Pons (tissue), 1 donor: ENCODE measurements at places on chromosomes 3 and 15.

- DNase-seq: no peak
Measured at GRCh38 chr3:124599147-124599765, 131.0 kb upstream of the UMPS start.

- DNase-seq: no peak
Measured at GRCh38 chr15:75809986-75810750, 33.1 kb upstream of the UBE2Q2 start.

GRCh38 chr3:116165641-116166040 is 279.6 kb downstream of the LSAMP start:
- DNase-seq: no peak

- DNase-seq: no peak
Measured at GRCh38 chr3:161420746-161421145, 49.4 kb upstream of the SPTSSB start.

- DNase-seq: no peak
Measured at GRCh38 chr3:20140881-20141280, 45.1 kb downstream of the SGO1 start.

DNA sequence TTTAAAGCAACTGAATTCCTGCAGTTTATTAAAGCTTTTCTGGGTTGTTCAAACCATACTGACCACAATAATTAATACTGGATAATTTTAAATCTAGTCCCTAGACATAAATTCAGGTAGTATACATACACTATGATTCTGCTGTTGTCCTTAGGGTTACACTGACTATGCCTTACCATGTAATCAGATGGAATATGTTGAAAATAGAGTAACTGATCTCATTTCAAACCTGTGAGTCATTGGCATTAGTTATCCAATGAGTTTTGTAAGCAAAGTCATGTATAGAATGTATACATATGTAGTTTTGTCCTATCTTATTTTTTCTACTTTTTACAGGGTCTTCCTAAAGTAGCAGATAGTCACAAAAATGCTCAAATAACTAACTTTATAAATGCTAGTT is 517.1 kb upstream of the CCDC54 start:
- no peak for DNase-seq

DNA sequence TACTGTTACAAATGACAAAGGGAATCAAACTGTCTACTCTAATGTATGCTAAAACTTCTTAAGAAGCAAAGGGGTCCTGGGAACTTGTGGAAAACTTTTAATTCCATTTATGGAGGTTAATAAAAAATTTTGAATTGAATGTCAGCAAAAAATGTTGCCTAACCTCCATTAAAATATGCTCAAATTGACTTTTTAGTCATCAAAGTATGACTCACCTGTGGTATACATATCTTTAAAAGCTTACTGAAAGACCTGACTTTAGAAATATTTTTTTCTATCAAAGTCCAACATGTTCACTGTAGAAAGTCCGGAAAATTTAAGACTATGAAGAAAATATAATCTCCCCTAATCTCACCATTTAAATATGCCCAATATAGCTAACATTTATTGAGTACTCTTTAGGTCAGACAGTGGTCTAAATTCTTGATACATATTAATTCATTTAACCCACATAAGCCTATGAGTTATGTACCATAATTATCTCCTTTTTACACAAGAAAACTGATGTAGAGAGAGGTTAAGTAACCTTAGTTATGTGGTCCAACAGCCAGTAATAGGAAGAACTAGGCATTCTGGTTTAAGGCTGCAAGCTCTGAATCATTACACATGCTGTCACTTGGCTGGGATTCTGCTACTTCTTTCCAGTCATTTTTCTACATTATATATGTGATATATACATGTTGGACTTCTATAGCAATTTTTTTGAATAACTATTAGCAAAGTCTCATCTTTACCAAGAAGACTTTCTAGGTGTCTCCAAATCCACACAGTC is 83.6 kb downstream of the PDZRN3 start:
- no peak for DNase-seq

DNA sequence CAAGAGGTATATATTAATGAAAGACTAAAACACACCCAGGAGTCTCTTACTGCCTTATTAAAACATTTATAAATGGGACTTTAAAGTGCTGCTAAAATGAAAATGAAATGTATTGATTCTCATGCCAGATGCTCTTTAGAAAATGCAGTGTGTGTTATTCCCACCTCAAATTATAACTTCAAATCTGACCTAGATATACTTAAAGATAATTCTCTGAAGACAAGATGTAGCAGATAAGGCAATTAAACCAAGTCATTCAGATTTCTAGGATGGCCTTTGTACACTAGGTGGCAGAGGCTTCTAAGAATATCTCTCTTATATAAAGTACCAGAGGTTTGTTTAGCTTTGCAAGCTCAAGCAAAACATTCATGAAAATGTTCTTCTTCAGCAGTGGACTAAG is 26.9 kb upstream of the GOLGA8B start:
- peak; percentile 11 for DNase-seq

- peak; percentile 51 for DNase-seq
Measured at GRCh38 chr3:69563981-69564380, 175.3 kb upstream of the MITF start.

DNA sequence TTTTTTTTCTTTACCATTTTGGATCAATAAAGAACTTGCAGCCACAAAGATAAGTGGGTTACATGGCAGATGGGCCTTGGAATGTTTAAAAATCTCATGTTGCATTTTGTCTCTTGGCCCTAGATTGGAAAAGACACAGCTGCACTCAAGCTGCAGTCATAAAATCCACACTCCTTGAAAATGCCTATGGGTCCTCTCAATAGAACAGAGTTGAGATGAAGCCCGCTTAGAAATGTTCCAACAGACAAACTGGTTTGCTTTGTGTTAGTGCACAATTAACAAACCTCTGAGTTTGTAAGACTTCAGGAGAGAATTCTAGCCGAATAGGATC is 401.2 kb upstream of the CDIN1 start:
- DNase-seq: no peak

GRCh38 chr3:121796970-121797369 is 37.9 kb downstream of the IQCB1 start:
- DNase-seq: no peak

- DNase-seq: no peak
Measured at GRCh38 chr3:13009946-13010315, 63.3 kb downstream of the IQSEC1 start.

DNA sequence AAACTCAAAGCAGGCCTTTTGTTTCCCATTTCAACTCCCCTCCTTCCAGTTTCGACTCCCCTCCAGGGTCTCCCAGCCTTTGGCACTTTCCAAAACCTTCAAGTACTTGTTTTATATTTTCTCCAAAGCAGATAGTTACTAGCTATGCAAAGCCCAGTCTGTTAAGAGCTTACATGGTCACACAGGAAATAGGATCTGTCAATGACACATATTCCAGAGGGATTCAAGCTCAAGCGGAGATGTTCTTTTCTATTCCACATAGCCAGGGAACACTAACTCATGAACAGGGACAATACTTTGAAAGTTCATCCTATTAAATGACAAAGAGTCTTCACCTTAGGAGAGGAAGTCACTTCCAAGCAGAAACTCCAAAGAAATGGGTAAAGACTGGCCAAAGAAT is 18.6 kb downstream of the SUCLG2 start:
- no peak for DNase-seq

DNA sequence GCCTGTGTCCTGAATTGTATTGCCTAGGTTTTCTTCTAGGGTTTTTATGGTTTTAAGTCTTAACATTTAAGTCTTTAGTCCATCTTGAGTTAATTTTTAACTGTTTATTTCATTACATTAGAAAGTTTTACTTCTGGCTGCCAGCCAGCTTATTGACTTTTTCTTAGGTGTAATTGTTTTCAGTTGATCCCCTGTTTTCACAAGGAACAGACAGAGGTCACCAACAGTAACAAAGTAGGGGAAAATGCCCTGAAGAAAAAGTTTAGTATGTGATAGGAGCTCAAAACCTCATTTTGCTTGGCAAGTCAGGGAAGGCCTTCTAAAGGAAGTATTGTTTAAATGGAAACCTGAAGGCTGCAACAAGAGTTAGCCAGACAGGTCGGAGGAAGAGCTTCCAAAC is 10.4 kb downstream of the WDR48 start:
- no peak for DNase-seq

- no peak for DNase-seq
Measured at GRCh38 chr3:115667738-115668065, 44.4 kb downstream of the GAP43 start.

DNA sequence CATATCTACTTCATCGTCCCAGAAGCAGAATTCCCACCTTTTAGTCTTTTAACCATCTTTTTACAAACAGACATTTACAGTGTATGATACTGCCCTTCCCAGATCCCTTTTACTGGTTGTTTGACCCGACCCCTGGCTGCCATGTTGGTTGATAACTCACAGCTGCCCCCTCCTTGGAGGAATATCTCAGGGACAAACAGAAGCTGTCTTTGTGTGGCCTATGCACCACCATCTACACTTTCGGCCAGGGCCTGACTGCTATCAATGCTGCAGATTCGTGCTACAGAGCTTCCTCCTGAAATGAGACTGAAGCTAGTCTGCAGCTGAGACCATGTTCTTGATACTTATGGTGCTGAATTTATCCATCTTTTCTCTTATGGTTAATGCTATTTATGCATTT is 6.6 kb upstream of the POLQ start:
- DNase-seq: no peak

DNA sequence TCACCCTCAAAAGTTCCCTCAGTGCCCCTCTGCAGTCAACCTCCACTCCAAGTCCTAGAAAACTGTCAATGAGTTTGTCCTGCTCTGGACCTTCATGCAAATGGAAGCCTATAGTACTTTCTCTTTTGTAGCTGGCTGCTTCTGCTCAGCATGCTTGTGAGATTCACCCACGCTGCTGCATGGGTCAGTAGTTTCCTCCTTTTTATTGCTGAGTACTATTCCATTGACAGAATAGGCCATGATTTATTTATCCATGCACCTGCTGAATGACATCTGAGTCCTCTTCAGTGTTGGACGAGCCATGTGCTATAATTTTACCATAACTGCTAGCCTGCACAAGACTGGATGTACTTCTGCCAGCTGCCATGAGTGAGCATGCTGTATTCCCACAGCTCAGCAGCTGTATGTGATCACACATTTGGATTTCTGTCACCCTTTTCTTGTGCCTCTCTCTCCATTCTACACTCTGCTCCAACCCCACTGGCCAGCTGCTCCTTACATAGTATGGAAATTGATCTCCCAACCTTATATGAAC is 26.3 kb downstream of the CDCP1 start:
- DNase-seq: no peak

GRCh38 chr3:61990327-61991027 is 382.9 kb downstream of the FEZF2 start:
- no peak for DNase-seq

GRCh38 chr3:156587760-156588069 is 32.8 kb upstream of the SSR3 start:
- no peak for DNase-seq

- DNase-seq: no peak
Measured at GRCh38 chr3:124653797-124654469, 76.3 kb upstream of the UMPS start.

DNA sequence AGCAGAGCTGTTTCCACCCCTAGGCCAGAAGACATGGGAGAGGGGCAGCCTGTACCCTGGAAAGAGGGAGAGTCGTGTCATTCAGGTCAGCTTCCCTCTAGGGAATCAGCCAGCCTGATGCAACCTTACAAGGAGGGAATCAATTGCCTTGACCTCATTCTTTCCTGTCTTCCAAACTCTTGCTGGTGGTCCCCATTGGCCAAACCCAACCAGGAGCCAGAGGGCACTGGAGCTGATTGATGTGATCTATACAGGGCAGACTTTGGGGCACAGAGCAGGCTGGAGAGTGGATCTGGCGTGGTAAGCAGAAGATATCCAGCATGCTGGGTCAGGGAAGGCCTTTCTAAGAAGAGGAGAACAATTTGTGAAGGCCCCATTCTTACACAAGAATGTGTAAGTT is 19.1 kb upstream of the MAGEF1 start:
- no peak for DNase-seq

GRCh38 chr3:46693038-46693891 is at the start of gene ALS2CL:
ALS2CL (minus strand) TSS chr3:46693679; CDS start chr3:46689440, 4,239 bp downstream.
- DNase-seq: no peak

DNA sequence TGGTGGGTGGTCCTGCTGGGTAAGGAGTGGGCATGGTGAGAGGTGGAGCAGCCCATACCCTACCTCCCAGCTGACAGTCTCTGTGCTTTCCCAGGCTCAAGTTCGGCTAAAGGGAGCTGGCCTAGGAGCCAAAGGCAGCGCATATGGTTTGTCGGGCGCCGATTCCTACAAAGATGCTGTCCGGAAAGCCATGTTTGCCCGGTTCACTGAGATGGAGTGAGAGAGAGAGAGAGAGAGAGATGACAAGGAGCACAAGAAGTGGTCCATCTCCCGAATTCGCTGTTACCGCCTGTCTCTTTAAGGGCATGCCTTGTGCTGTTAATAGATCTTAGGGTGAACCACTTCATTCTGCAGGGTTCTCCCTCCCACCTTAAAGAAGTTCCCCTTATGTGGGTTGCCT is 29.5 kb downstream of the RBM5 start:
- DNase-seq: no peak

DNA sequence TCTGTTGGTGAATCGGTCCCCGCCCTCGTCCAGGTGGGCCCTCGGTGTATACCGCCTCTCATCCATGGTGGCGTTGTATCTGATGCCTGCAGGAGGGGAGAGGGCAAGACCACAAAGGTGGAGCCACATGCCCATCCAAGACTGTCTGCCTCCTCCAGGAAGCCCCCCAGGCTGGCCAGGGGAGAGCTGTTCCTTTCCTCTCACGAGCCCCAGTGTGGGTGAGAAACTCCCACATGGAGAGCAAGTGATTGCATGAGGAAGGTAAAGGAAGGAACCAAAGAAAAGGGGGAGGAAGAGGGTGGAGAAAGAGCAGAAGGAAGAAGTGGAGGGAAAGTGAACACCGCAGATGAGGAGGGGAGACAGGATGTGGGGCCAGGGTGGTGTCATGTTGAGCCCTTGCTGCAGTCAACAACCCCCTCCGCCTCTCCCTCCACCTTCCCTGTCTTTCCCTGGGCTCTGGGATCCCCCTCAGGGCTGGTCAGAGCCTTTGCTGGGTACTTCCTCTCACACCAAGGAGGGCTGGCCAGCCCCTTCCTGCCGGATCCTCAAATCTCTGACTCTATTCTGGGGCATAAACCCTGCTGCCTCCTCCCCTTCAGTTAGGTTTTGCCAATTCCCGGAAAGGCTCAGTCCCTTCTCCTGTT is 49.3 kb downstream of the FEM1B start:
- no peak for DNase-seq

DNA sequence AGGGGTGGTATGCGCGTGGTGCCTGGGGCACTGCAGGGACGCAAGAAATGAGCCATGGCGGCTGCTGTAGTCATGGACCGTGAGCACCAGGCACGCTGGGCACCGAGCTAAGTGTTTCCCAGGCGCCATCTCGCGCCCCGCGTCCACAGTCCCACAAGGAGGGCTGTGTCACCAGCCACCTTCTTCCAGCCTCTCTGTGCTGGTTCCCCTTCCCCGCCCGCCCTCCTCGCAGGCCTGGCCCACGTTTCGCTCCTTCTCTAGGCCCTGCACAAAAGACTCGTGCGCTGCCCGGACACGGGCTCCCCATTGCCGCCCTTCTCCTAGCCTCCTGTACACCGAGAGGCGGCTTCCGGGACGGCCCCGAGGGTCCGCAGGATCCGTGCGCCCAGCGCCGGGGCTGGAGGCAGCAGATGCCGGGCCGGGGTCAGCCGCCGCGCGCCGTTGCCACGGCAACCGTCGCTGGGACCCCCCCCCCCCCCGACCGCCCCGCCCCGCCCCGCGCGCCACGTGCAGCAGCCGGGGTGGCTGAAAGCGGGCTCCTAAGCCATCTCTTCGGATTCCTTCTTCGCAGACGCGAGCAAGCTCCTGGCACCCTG is 113.4 kb downstream of the SRGAP3 start:
- DNase-seq: peak; percentile 38

GRCh38 chr15:85947021-85947420 is 132.7 kb upstream of the AGBL1 start:
- no peak for DNase-seq
